PC-9 (cell line): ENCODE measurements at places on chromosomes 3 and 15. TPM values are rescaled to one million over a fixed set of nuclear protein-coding genes. Genes with fewer than 3 reads are reported as not detected.

DNA sequence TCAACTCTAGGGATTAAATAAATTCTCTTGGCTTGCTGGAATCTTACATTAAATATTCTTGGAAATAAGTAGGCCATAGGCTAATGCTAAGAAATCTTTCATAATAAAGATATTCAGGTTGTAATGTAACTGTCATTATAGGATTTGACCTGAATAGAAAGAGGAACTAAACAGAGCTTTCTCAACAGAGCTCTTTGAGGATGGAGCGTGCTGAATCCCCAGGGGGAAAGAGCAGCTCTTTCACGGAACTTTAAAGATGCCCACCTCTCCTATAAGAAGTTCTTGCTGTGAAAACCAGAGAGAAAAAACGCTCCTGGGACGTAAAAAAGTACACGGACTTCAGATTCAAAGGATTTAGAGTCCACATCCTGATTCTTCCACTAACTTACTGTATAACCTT is 77.9 kb downstream of the NTRK3 start:
- no peak for DNase-seq

DNA sequence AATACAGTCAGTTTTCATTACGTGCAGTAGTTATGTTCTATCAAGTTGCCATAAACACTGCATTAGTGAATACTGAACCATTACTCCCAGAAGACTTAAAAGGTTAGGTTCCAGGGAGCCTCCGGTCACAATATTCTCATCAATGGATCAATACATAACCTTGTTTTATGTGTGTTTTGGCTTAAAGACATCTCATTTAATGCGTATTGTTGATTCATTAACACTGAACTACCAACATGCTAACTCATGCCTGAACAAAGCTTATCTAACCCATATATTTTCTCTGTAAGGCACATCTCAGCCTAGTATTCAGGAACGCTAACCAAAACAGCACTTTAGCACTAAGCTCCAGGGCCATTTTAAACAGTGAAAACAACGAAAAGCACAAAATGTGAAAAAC is 24.1 kb upstream of the NEDD4 start:
- DNase-seq, result no peak

The NAA80 gene
- total RNA-seq, result 25.2 and 25.7 TPM in 2 replicates

The SMC4 gene
- total RNA-seq, result 138 and 181 TPM in 2 replicates

The LMCD1 gene
- total RNA-seq, result 10.0 and 10.3 TPM in 2 replicates
